ENCODE measurements at places on chromosomes 1 and 21.

GRCh38 chr1:209667708-209668107, 7.5 kb upstream of the G0S2 start:
- DNase-seq: no peak

- DNase-seq: no peak
These were observed 27.5 kb downstream of the COA7 start for GRCh38 chr1:52670604-52671003.

GRCh38 chr1:220878191-220879075, 810 bp upstream of the HLX start:
- DNase-seq: peak; percentile 54

DNA sequence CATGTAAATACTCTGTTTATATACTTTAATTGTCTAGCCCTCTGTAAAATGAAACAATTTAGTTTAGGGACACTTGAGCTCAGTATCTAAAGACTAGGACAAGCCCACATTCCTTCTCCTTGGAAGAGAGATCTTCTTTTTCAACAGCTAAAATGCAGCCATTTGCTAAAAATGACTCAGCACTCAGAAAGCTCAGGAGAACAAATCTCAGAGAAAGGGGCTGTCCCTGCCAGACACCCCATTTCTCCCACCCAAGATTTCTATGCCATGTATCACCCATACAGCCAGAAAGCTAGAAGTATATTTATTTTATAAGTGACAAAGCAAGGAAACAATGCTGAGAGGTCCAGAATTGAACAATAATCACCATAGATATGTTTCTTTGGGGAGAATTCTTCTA, 23.2 kb upstream of the PRDX6 start:
- DNase-seq: no peak

- peak; percentile 73 for DNase-seq
These were observed at the start of gene ADARB1 for GRCh38 chr21:45074048-45074817. TSS of gene ADARB1 (plus strand) at chr21:45074580. CDS start at chr21:45171657, 97,077 bp downstream.

- DNase-seq: no peak
These were observed 916.2 kb upstream of the B3GALT2 start for GRCh38 chr1:194102607-194103006.

- DNase-seq: no peak
These were observed 15.3 kb downstream of the AKR7A3 start for GRCh38 chr1:19273106-19273843.

GRCh38 chr1:209732725-209733124, 23.1 kb upstream of the TRAF3IP3 start:
- no peak for DNase-seq

GRCh38 chr1:233516732-233517131, 97.2 kb upstream of the KCNK1 start:
- DNase-seq: no peak

DNA sequence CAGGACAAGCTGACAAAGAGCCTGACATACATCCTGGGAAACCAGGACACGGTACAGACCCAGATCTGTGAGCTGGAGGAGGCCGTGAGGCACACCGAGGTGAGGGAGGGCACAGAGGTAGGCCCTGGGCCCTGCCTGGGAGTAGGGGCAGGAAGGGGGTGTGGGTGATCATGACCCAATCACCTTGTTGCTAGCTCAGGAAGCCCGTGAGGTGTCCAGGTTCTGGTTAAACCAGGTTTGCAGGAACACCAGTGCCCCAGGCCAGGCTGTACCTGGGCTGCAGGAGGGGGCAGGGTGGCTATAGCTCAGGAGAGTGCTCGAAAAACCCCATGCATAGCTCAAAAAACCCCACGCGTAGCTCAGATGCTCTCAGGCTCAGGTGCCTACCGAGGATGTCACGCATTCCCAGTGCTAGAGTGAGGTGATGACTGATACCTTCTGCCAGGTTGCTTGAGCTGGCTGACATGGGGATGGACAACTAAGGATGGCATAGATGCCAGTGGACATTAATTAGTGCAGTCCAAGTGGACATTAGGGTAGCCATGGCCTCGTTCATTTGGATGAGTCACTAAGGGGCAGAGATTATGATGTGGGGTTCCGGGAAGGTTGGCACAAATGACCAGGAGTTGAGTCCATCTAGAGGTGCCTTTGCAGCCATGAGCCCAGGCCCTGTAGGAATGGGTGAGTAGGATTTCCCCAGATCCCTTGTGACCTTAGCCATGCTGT, 3.7 kb downstream of the TRIM46 start:
- DNase-seq: no peak

GRCh38 chr1:96096613-96097321, 624.8 kb upstream of the PTBP2 start:
- DNase-seq: no peak

DNA sequence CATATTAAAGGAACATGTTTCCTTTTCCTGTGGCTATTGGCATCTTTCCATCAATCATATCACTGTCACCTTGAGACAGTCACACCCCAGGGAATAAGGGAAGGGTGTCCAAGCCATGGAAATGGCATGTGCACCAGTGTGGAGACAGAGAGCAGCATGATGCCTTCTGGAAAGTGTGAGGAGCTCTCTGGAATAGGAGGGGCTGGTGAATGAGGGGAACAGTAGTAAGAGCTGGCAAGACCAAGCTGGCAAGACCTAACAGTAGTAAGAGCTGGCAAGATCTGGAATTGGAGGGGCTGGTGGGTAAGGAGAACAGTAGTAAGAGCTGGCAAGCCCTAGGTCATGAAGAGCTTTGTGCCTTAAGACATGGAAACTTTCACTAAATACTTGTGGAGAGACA, 186.7 kb downstream of the C1orf94 start:
- no peak for DNase-seq

DNA sequence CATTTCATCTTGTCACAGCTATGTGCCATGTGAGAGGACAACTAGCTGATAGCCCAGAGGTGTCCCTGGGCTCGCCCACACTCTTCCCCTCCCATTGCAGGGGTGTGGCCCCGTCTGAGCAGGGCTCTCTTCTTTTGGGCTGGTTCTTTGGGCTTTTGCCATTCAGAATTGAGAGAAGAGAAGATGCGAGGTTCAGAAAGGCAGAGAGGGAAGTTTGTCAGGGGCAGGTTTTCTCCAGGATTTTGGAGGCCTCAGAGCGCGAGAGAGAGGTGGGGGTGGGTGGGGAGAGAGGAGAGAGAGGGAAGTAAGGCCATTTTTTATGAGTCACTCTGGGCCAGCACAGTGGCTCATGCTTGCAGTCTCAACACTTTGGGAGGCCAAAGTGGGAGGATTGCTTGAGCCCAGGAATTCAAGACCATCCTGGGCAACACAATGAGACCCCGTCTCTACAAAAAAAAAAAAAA, 5.2 kb downstream of the IFI6 start:
- no peak for DNase-seq

GRCh38 chr21:46480466-46480865, 21.8 kb downstream of the DIP2A start:
- DNase-seq: no peak

- DNase-seq: no peak
These were observed 160.1 kb upstream of the NFIA start for GRCh38 chr1:60922304-60922703.

DNA sequence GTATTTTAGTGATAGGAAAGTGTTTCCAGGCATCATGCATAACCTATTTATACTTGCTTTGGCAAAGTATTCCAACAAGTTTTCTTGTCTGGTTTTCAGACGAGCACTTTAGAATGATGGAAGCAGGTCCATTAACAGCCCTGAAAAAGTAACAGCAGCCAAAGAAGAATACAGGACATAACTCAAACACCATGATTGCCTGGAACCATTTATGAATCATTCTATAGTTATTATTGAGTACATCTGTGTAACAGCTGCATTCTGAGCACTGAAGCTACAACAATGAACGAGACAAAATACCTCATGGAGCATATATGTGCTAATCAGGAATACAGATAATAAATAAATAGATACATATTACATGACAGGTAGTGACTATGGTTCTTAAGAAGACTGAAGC, 12.6 kb downstream of the IL10RB start:
- DNase-seq: no peak

GRCh38 chr1:200139661-200140250, 112.2 kb downstream of the NR5A2 start:
- no peak for DNase-seq

GRCh38 chr1:145995148-145995881, 1.1 kb downstream of the TXNIP start:
- no peak for DNase-seq

DNA sequence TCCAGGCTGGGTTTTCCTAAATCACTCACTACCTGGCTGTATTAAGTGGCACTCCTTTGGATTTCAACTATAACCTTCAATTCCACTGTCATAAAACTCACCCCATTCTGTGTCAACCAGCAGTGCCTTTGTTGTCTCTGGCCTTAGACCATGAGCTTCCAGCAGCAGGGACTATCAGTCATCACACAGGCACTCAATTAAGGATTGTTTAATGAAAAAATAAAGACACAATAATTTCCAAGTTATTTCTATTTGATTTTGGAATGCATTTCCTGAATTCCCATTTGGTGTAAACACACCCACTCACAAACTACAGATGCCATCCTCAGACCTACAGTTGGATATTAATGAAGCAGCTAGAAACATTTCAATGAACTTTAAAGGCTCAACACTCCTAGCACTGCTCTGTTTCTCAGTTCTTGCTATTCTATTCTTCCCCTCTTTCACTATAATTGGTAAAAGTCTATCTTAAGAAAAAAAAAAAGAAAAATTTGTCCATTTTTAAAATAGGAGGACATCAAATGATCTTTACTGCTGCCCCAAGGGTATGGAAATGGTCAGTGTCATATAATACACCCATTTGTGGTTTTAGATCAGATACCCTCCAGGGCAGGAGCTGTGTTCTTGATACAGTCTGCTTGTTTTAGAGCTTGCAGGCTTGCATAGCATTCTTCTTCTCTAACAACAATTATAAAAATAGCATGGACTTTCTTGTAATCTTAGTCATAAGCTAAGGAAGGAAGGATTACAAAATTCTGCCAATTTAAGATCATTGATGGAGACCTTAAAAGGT, 156.4 kb downstream of the PTGER3 start:
- DNase-seq: no peak

DNA sequence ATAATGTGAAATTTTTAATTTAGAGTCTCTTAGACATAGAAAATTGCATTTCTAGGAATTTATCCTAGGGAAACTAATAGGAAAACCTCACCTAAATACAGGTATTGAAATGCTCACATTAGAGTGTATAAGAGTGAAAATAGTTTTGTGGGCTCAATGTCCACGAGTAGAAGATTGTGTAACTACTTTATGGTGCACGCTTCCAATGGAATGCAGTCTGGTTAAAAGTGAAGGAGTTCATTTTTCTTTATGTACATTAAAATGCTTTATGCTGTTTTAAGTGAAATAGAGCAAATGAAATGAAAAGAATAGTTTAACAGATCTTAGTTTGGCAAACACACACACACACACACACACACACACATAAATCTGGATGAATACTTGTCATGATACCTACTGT, 278.2 kb downstream of the USP25 start:
- DNase-seq: no peak

GRCh38 chr1:185258676-185259075, 58.4 kb downstream of the IVNS1ABP start:
- DNase-seq: no peak

GRCh38 chr1:210378736-210379135, 50.0 kb downstream of the HHAT start:
- no peak for DNase-seq

DNA sequence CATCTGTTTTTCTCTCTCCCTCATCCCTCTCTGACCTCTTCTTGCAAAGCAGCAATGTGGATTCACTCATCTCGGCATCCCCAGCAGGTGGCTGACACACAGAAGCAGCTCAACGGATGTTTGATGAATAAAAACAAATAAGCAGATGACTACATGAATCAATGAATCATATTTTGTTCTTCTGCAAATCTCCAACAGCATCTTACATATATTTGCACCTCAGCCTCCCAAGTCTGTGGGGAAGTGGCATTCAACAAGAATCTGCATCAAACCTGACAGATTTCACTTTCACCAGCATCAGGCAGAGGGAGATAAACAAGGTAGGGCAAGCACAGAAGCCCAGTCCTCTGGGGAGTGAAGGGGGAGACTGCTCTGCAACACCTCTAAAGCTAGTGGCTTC, 34.0 kb downstream of the CAPN8 start:
- no peak for DNase-seq

- no peak for DNase-seq
These were observed 15.0 kb upstream of the PWP2 start for GRCh38 chr21:44092211-44092610.

DNA sequence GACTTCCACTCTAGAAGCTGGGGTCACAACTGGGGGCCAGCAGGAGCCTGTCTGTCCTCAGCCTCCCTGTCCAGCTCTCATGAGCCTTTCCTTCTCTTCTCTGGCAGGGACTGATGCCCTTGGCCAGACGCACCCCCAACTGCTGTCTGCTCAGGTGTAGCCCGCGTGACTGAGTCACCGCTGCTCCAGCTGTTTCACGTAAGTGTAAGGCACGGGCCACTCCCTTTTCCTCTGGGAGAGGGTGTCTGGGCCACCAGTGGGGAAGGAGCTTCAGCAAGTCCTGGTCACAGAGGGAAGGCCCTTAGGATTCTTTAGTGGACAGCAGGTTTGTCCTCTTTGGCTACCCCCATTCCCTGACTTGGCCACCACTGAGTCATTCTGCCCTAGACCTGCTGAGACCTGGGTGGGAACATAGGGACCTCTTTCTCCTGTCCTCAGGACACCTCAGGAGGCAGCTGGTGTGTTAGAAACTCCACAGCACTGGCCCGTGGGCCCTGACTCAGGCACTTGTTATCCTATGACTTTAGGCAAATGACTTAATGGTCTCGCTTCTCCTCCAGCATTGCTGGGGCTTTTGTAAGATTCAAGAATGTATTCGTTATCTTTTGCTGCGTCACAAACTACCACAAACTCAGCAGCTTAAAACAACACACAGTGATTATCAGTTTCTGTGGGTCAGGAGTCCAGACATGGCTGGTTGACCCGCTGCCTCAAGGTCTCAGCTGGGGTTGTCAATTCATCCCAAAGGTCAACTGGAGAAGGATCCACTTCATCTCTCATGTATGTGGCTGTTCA, 64.8 kb downstream of the FAM163A start:
- no peak for DNase-seq
